ENCODE measurements at places on chromosomes 1 and 21.

DNA sequence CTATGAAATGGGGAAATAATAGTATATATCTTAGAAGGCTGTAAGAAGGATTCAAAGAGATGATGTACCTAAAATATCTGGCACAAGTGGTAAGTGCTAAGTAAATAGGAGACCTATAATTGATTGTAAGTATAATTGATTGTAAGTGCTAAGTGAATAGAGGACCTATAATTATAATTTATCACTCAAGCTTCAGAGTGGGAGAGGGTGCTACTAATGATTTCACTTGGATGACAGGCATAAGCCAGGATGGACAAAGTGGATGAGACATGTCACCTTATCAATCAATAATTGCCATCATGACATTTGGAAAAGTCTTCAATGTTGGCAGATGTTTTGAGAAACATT is 11.2 kb downstream of the RCAN1 start:
- no peak for DNase-seq

DNA sequence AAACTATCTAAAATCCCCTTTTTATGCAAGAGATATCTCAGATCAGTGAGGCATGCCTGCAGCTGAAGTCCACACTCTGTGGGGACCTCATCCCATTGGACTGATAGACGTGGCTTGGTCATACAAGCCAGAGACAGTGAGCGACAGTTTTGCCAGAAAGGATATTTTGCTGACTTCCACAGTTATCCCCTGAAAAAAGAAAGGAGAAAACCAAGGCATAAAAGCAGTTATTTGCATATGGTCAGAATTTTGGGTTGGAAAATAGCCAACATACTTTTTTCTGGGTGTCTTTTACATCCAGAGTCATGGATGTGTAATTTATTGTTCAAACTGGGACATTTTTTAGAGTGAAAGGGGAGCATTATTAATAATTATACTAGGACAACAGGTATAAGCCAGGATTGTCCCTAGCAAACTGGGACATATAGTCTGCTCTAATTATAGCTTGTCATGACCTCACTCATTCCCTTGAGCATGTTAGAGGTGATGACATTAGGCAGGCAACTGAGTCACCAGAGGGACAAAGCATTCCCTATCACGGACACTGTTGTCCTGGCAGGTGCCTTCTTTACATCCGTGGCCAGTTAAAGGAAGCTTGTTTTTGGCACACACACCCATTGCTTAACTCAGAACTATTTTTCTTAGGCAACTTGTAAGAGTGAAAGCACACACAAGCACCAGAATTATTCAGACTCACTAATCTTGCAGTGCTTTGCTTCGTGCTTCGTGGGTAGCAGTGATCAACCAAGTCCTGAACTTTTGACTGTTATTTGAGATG is 65.5 kb downstream of the PRRX1 start:
- no peak for DNase-seq

DNA sequence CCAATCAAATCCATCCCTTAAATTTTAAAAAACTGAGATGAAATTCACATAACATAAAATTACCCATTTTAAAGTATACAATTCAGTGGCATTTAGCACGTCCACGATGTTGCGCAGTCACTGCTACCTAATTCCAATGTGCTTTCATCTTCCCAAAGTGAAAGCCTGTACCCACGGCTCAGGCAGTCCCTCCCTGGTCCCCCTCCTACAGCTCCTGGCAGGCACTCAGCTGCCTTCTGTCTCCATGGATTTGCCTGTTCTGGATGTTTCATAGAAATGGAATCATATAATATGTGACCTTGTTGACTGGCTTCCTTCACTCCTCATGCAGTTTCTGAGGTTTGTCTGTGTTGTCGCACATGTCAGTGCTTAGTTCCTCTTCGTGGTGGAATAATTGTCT is 386.3 kb downstream of the CAMTA1 start:
- DNase-seq, result no peak

GRCh38 chr1:46370214-46370633 is 23.9 kb upstream of the FAAH start:
- DNase-seq, result no peak

- no peak for DNase-seq
Measured at GRCh38 chr1:230548997-230549396, 93.3 kb upstream of the COG2 start.
